B cell (primary cell): ENCODE measurements at places on chromosomes 11 and 22. TPM values are rescaled to one million over a fixed set of nuclear protein-coding genes. Genes with fewer than 3 reads are reported as not detected.

C22orf31 gene
- not detected in 2 replicates for total RNA-seq

DNA sequence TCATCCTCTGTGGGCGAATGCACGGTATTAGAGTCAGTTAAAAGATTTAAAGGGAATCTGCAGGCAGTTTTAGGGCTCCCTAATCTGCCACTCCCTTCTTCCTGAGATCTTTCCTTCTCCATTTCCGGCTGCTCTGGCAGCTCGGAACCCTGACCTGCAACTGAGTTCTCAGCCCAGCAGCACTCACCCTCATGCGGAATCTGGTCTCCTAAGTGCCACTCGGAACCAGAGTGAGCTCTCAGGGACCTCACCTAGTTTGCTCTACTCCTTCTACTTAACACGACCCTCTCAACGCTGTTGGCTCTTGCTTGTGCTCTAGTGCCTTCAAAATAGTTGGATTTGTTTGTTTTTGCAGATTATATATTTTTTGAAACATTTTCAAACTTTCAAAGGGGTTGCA, 19.3 kb upstream of the IL10RA start:
- DNase-seq, result no peak

- DNase-seq, result peak; percentile 82
These were observed 88.3 kb upstream of the MTMR2 start for GRCh38 chr11:96012086-96012824.

GRCh38 chr22:50532824-50533796, 3.3 kb upstream of the TYMP start:
- DNase-seq, result peak; percentile 10
